ENCODE measurements at places on chromosomes 1 and 21.

DNA sequence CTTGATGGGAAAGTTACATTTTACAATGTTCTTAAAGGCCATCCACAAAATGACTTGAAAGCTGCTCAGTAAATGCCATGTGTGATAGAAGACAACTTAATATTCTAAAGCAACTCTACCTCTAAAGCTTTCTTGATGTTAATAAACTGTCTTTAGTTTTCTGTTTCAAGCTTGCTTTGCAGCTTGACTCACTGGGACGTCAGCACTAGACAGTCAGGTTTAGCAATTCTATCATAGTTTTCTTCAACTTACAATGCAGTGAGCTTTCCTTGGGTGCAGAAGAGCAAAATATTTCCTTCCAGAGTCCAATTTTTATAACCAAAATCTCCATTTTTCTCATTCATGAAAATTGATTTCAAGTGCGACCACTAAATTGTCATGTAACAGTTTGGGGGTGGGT lies 273.1 kb downstream of the NTNG1 start:
- DNase-seq: no peak

- DNase-seq: no peak
Observed at GRCh38 chr1:36101546-36101945, 12.9 kb downstream of the ADPRS start.

- DNase-seq: no peak
Observed at GRCh38 chr1:87872692-87873091, 544.0 kb downstream of the LMO4 start.

DNA sequence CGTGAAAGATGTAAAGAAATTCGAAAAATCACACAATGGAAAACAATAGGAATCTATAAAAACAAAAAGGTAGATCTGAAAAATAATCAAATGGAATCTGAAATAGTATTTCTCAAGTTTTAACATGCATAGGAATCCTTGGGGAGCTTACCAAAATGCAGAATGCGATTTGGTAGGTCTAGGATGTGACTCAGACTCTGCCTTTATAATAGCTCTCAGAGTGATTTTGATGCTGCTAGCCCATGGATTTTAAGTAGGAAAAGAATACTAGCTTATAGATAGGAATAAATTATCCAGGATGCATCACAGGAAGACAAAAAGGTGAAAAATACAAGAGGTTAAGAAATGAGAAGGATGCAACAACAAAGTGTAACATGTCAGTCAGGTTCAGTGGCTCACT lies 14.1 kb upstream of the RABGGTB start:
- DNase-seq: no peak

GRCh38 chr1:74403606-74404005 lies 108.8 kb downstream of the LRRC53 start:
- DNase-seq: no peak

Measured in hippocampal formation (tissue), 2 donors.